Cerebellar nuclear complex (tissue), 1 donor: ENCODE measurements at places on chromosomes 1 and 21.

GRCh38 chr1:203743091-203743571, 21.9 kb upstream of the LAX1 start:
- DNase-seq: peak; percentile 29

GRCh38 chr21:15442743-15443469, 286.9 kb upstream of the USP25 start:
- DNase-seq: no peak

DNA sequence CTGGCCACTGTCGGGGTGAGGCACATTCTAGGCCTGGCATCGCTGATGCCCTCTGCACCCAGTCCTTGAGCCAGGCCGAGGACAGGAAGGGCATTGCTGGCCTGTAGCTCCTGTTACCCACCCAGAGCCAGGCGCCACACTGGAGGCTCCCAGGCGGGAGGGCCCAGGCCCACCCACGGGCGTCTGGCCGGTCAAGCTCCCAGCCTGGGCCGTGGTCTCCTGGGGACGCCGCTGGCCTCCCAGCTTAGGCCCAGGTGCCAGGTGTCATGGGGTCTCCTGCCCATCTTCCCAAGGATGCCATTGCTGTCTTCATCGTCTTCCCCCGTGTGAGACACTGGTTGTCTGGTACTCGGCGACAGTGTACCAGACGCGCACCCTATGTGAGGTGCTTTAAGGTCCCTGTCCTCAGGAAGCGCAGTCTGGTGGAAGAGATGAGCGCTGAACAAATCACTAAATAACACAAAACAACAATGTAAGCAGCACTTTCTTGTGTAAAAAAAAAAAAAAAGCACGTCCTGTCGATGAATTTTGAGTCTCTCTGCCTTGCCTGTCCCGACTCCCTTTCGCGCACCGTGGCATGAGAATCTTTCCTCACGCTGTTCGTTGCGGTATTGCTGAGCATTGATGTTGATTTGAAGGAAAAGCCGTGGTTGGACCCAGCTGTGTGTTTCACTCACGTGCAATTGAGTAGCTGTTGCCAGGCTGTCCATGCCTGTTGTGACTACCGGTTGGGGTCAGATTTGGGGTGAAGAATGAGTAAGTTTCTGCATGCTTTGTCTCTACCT, 27.0 kb upstream of the TRAPPC10 start:
- DNase-seq: no peak

DNA sequence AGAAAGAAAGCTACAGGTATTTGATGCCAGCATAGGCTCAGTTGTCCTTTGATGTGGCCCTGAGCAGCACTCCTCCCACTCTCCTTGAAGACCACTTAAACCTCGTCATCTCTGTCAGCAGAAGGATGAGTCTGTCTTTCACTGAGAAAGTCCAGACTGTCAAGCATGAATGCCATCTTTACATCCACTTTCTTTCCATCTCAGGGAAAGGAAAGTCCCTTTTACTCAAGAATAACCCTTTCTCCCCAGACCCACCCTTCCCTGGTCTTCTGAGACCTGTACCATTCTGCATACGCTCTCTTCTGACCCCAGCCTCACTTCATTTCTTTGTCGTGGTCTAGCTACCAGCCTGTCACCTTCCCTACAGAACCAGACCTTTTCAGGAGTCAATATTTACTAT, 4.0 kb upstream of the ELAPOR1 start:
- no peak for DNase-seq

DNA sequence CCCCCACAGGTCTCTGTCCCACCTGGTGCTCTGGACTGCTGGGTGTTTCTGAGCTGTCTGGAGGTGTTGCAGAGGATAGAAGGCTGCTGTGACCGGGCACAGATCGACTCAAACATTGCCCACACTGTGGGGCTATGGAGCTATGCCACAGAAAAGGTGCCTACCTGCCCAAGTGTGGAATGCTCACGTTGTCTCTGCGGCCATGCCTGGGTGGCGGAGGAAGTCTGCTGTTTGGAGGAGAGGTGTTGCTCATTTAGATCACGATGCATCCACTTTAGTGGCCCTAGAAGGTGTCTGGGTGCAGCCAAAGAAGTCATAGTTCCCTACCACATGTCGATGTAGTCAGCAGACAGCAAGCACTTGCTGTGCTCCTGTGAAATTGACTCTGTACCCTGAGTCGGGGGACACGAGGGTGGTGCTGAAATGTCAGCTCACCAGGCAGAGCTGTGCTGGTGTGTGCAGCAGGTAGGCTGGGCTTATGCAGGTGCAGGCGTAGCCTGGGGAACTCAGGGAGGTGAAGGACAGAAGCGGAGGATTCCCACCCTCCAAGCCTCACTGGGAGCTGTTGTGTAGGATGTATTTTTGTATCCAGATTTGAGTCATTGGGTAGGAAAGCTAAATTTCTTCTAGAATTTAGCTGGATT, 32.8 kb upstream of the PWP2 start:
- DNase-seq: no peak

- DNase-seq: peak; percentile 5
Measured at GRCh38 chr1:112388436-112388835, 7.6 kb upstream of the CTTNBP2NL start.

DNA sequence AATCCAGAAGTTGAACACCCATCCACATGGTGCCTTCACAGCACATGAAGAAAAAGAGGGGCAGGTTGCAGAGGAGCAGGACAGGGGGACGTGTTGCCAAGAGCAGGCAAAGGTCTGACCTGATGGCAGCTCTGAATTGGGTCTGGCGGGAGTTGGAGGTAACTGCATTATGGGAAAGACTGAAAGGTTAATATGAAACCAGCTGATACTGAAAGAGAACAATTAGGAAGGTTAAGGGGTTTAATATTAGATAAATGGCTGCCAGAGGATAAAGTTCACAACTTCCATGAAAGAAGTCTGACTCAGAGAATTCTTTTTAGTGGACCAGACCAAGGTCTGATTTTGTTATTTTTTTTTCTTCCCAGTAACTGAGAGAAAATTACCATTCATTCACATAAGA, 76.1 kb downstream of the CD58 start:
- no peak for DNase-seq

GRCh38 chr1:211174375-211174774, 40.4 kb upstream of the KCNH1 start:
- no peak for DNase-seq

DNA sequence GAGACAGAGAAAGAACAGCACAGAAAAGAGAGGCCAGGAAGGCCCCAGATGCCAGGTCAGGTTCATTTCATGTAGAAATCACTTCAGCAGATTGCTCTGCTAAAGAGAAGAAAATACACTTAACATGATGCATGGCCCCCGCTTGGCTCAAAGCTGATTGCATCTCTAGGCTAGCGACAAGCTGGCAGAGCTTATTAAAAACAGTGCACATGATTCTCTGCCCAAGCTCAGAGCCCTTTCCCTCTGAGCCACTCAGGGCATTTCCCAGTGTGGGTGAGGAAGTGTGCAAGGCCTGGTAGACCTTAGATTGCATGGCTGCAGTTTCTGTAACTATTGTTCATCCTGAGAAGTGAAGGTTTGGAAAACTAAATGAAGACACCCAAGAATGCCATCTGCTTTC, 3.3 kb upstream of the CAPN9 start:
- no peak for DNase-seq

GRCh38 chr1:73781251-73781650, 416.7 kb downstream of the LRRIQ3 start:
- no peak for DNase-seq

GRCh38 chr1:209420276-209420675, 163.2 kb upstream of the CAMK1G start:
- no peak for DNase-seq

GRCh38 chr1:234913771-234914170, 214.9 kb downstream of the TOMM20 start:
- no peak for DNase-seq

DNA sequence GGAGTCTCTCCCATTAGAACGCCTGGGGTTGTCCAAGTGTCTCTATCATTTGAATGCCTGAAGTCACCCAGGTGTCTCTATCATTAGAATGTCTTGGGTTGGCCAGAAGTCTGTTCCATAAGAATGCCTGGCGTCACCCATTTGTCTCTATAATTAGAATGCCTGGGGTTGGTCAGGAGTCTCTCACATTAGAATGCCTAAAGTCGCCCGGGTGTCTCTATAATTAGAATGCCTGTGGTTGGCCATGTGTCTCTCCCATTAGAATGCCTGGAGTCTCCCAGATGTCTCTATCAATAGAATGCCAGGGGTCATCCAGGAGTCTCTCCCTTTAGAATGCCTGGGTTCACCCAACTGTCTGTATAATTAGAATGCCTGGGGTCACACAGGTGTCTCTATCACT, 54.5 kb downstream of the RNF187 start:
- DNase-seq: no peak
